Transverse colon (tissue), 4 donors: ENCODE measurements at places on chromosomes 3 and 15.

- no peak for DNase-seq
Observed at GRCh38 chr15:64464276-64465005, 4.1 kb downstream of the ZNF609 start.

DNA sequence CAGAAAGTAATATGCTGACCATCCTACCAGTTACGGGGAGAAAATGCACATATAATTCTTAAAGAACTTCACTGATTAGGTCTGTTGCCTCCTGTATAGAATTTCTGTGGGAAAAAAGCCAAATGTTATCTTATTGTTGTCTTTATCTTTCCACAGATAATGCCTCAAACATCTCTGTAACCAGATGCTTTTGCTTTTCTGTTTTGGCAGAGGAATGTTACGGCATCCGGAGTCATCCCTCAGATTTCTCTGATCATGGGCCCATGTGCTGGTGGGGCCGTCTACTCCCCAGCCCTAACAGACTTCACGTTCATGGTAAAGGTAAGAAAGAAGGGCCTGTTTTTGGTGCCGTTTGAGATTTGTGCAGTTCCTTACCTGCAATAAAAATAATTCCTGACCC lies 33.5 kb downstream of the PCCB start:
- no peak for DNase-seq

DNA sequence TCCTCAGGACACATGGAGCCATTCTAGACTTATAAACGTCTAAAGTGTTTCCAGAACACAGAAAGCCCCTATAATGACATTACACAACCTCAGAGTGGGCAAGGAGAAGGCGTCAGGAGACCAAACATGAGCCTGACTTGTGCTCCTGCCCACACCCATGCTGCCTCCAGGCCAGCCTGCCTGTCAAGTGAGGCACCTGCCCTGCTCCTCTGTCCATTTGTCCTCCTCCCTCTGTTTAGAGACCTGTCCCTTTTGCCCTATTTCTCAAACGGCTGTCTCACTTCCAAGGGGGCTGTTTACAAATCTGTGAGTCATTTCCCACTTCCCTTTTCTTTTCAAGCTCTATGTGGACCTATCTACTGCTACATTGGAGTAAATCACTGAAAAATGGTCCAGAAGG lies 21.0 kb downstream of the ZDHHC3 start:
- no peak for DNase-seq

DNA sequence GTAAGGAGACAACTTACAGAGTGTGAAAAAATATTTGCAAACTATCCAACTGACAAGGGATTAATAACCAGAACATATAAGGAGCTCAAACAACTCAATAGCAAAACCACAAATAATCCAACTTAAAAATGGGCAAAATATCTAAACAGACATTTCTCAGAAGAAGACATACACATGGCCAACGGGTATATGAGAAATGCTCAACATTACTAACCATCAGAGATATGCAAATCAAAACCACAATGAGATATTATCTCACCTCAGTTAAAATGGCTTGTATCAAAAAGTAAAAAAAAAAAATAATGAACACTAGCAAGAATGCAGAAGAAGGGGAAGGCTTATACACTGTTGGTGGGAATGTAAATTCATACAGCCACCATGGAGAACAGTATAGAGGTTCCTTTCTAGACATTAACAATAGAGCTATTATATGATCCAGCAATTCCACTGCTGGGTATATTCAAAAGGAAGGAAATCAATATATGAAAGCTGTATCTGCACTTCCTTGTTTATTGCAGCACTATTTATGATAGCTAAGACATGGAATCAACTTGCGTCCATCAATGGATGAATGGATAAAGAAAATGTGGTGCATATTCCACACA lies 998.6 kb downstream of the NAALADL2 start:
- no peak for DNase-seq

DNA sequence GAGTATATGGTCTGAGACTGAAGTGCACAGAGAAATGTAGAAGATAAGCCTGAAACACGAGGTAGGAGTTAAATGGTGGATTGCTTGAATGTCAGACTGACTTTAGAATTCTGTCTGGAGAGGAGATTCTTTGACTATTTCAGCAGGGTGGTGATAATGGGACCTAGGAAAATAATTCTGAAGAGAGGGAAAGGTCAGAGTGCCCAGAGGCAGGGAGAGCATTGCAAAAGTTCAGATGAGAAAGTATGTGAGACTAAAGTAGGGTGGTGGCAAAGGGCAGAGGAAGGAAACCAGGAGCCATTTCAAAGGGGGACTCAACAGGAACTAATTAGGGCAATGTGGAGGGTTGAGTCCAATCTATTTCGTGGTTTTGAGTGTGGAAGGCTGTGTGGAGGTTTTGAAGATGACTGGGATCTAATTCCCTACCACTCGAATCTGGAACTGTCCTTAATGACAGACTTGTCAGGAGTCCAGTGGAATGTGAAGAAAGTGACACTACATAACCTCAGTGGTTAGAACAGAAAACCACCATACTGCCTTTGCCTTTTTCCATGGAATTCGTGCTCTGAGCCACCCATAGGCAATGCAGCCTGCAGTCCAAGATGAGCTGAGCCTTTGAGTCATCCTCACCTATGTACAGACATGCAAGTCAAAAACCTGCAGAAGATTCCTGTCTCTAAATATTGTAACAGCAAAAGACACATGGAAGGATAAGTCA lies 16.1 kb downstream of the CPOX start:
- no peak for DNase-seq

DNA sequence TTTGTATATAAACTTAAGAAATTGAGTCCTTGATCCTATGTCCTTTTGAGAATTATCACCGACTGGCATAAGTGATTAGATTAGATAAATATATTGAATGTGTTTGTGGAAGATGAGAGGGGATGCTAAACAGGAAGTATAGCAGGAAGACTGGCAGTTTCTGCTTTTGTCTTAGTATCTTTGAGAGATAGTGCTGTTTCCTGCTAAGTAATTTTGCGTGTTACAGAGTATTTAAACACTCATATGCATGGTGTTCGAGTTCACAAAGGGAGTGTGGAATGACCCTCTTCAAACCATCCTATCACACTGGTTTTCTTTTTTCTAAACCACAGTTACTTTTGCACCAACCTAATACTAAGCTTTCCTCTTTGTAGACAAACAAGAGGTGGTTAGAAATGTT lies 106.0 kb downstream of the KLHL25 start:
- no peak for DNase-seq

GRCh38 chr15:89144491-89144890 lies 56.2 kb downstream of the ABHD2 start:
- no peak for DNase-seq

DNA sequence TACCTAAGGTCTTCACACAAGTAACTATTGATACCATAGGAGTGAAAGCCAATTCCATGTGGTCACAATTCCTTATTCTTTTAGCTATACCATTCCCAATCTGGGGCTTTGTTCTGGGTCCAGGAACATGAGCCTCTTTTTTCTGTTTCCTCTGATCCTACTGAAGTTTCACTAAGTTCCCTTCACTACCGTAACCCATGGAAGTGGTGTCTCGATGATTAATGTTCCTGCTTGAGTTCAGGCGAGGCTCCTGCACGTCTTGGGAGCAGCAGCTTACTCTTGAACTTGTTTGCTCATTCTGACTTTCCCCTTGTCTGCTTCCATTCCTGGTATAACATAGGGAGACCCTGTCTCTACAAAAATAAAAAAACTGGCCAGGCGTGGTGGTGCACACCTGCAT lies 23.6 kb downstream of the ZNF592 start:
- DNase-seq = no peak
